GM12892 (cell line): ENCODE measurements at places on chromosomes 7 and 10.

GRCh38 chr10:126205486-126206205, 182.6 kb downstream of the ADAM12 start:
- no peak for DNase-seq

DNA sequence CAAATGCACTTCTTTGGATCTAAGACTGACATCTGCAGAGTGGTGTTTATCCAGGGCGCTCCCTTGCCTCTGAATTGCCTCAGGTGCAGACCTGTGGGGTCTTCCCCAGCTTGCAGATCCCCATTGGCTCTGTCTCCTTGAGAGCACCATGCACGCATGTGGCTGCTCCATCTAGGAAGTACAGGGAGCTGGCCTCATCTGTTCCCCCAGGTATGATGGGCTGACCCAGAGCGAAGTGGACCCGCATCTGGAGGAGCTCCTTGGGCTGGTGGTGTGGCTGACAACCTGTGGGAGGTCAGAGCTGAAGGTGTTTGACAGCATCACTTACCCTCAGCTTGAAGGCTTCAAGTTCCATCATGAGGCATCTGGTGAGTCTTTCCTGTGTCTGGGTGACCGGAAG, 44.5 kb downstream of the WDFY4 start:
- DNase-seq: no peak

DNA sequence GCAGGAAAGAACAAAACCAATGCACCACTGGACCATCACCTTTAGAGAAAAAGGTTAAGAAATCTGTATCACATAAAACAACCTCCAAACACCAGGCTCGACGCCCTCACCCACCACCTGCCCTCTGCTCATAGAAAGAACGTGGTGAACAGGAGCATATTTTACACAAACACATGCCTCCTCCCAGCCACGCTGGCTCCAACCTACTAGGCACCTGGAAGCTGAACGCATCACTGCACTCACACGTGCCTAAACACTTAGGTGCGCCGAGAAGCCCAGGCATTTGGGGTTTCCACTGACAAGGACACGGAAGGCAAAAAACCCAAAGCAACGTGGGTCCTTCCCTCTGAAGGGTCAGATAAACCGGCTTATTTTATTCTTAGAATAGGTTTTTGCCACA, 56.0 kb downstream of the PTPRN2 start:
- DNase-seq: no peak

- DNase-seq: no peak
Measured at GRCh38 chr10:104253606-104254410, 884 bp upstream of the GSTO1 start.

DNA sequence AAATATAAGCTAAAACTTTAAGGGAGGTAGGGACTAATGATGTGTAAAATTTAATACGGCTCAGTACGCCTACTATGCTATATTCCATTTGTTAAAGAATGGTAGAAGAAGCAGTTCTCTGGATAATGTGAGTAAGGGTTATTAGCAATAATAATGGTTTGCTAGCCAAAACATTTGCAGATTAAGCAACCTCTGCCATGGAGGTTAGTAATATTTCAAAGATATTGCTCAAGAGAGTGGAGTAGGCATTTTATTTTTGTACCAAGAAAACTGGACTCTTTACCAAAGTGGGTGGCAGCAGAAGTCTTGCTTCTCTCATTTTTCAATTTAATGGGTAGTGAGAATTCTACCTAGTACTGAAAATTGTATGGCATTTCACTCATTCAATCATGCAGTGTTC, 158.9 kb upstream of the TMEM106B start:
- DNase-seq: no peak

GRCh38 chr10:119518176-119518575, 24.3 kb downstream of the RGS10 start:
- DNase-seq: no peak

DNA sequence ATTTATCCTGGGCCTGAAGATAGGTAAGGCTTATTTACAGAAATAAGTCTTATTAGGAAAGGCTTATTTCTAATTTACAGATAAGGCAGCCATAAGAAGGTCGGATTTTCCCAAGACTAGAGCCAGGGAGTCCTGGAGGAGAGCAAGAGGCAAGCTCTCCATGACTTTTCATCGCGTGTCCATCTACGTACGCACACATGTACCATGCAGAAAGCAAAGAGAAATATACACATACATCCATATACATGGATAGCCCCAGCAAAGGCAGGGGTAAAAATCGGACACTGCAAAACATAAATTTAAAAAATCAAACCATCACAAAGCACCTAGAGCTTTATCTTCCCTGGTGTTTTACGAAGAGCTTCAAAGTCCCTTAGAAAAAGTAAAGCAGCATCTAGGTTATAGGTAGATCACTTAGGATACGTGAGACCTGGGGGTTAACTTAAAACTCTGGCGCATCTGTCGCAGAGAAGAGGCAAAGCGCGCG, 25.8 kb upstream of the ZRANB1 start:
- no peak for DNase-seq

DNA sequence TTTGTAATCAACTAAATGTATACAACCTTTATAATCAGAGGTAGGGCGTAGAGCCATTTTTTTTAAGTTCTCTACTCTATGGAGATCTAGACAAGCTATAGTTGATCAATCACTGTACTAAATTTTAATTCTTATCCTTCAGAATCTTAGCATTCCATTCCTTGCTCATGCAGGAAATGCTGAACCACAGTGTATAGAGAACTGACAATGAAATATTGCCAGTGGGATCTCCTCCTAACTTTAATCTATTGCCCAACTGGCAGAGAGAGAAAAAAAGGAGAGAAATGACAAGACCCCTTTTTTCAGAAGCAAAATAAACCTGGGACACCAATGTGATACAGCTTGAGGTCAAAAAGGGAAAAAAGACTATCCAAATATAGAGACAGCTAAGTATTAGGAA, 26.4 kb upstream of the PPP3CB start:
- no peak for DNase-seq

DNA sequence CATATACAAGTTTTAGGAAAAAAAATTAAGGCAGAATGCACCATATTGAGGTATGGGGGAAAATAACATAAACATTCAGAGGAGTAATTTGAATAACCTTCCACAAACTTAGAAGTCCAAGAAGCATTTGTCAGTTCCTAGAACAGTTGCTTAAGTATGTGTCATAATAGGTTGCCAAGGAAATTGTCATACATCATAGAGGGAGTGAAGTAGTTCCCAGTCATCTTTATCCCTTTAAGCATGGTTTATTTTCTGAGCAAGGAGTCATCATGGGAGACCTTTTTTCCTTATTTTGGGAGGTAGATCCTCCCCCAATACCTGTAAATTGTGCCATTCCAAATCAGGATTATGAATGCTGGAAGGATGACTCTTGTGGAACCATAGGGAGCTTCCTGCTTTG, at the start of gene SSMEM1:
Gene SSMEM1 (plus strand): TSS at position 219 of the 400 bp plus-strand sequence. CDS start 51 bp downstream, at position 270.
- no peak for DNase-seq

DNA sequence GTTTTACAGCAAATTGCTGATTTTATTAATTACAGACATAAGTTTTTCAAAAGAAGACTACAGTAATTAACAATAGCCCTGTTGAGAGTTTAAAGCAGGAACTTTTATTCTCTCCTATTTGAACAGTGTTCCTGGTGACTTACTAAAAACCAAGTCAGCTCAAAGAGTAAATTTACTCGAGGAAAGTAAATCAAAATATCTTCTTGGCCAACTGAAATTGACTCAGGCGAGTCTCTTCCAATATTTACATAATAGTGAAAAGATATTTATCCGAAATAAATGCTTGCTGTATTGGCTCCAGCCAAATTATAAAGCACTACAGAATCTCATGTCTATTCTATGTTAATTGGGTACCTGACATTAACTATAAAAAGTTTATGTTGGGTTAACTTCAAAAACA, 13.2 kb downstream of the CYTH3 start:
- DNase-seq: no peak

DNA sequence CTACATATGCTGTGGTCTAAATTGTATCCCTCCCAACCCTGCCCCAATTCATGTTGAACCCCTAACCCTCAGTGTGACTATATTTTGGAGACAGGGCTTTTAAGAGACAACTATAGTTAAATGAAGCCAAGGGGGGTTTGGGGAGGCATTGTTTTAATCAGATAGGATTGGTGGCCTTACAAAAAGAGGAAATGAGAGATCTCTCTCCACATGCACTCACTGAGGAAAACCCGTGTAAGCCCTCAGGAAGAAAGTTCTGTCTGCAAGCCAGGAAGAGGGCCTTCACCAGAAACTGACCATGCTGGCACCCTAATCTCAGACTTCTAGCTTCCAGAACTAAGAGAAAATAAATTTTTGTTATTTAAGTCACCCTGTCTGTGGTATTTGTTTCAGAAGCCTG, 276.7 kb downstream of the KIF20B start:
- no peak for DNase-seq

DNA sequence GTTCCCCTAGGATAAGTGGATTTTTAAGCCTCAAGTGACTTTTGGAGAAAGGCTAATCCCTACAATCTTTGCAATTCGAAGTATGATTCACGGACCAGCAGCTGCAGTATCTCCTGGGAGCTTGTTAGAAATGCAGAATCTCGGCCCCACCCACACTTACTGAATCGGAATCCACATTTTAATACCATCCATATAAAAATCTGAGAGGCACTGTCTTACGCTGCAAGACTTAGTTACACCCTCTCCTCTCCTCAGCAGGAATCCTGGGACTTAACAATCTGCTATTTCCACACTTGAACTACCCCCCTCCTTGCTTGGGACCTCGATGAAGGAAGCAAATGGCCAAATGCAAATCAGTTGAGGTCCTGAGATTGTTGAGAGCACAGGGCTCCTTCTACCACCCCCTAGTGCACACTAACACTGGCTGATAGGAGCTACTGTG, 21.0 kb downstream of the ITPRIP start:
- no peak for DNase-seq

GRCh38 chr10:14536241-14537213, 205.8 kb upstream of the FRMD4A start:
- DNase-seq: no peak

DNA sequence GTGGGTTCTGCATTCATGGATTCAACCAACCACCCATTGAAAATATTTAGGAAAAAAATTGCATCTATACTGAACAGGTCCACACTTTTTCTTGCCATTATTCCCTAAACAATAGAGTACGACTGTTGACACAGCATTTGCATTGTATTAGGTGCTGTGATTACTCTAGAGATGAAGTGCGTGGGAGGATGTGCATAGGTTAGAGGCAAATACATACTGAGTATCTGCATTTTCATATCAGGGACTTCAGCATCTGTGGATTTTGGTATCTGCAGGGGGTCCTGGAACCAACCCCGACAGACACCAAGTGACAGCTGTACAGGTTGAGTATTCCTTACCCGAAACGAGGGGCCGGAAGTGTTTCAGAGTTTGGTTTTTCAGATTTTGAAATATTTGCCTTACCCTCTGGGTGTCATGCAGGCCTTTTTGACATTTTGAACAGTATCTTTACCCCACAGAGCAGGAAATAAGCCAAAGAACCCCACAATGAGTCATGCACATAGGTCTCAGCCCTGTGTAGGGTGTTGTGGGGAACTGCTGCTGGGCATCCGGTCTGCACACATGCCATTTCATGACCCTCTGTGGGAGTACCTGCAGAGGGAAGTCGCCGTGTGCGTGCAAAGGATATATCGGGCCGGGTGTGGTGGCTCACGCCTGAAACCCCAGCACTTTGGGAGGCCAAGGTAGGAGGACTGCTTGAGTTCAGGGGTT, 14.5 kb downstream of the NUDT5 start:
- DNase-seq: no peak

DNA sequence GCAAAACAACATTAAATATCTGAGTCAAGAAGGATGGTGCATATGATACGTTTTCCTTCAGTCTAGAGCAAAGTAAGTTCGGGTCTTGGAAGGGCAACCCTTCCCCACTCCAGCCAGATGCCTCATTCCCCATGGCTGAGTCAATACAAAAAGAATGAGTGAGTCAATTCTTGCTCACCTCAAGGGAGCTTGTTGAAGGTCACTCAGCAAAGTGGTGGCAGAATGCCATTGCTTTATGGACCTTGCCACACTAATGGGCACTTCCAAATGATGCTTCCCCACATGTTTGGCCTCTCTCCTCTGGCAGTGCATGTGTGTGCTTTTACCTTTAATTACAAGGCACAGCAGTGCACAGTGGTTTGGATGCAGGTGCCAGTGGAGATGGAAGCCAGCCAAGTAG, 296.5 kb downstream of the SORCS3 start:
- DNase-seq: no peak

DNA sequence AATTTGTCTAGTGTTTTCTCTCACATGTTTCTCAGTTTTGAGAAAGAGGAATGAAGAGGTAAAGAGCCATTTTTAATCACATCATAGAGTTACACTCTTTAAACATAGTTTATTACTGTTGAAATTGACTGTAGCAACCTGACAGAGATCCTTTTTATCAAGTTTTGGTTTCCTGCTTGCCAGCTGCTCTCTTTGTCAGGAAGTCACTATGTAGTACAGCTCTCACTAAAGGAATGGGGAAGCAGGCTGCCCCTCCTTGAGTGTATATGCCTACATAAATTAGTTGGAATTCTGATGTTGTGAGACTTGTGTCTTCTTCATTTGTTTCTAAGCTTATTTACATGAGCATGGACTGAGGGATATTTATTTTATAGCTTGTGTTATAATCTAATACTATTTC, 1274.0 kb upstream of the CELF2 start:
- no peak for DNase-seq

DNA sequence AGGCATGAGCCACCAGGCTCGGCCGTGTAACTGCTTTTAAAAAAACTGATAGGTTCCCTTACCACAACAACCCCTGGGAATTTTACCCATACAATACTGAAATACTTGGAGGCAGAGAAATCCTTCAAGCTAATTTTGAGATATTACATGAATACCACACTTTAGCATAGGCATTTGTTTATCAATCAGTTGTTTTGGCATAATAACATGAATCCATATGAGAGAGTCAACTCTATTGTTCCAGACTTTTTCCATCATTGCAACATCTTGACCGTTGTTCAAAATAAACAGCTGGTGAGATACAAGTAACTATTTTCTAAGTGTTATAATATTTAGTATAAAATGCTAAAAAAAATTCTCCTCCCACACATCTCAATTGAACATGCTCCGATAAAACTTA, 36.8 kb downstream of the LAMB4 start:
- DNase-seq: no peak

- no peak for DNase-seq
Measured at GRCh38 chr7:157089100-157089610, 49.6 kb upstream of the UBE3C start.

GRCh38 chr7:108026116-108026515, 23.2 kb upstream of the LAMB1 start:
- no peak for DNase-seq

GRCh38 chr7:102395873-102396709, at the start of gene PRKRIP1:
Gene PRKRIP1 (plus strand): TSS chr7:102396363. CDS start chr7:102396412, 49 bp downstream.
- DNase-seq: peak; percentile 87

GRCh38 chr10:71367271-71367670, 29.4 kb upstream of the CDH23 start:
- DNase-seq: no peak
